Hindlimb muscle (tissue), 1 donor: ENCODE measurements at places on chromosomes 2 and 18.

DNA sequence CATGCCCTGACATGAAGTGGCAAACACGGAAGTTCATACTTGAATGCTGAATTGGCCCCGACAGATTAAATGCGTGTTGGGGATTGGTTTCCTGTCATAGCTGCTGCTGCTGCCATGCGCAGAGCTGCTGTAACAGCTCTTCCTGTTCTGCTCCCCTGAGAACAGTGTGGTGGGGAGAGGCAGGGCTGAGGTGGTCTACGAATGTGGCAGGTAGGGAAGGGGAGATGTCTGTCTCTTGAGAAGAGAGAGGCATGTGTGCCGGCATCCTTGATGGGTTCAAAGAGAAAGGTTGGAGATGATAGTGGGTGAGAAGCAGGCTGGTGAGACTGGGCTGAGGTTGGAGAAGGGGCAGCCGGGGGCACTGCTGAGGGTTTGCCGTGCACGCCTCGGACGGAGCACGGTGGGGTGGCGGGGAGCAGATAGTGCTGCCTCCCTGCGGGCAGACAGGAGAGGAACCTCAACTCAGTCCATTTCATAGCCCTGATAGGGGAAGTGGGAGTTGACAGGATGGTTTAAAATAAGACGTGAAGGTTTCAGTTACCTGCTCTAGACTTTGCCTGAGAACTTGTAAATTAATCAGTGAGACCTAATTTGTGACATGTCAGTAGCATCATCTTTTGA is 46.1 kb downstream of the TMEM185B start:
- DNase-seq: no peak

GRCh38 chr2:234834228-234834923 is 117.4 kb upstream of the SH3BP4 start:
- DNase-seq: no peak

DNA sequence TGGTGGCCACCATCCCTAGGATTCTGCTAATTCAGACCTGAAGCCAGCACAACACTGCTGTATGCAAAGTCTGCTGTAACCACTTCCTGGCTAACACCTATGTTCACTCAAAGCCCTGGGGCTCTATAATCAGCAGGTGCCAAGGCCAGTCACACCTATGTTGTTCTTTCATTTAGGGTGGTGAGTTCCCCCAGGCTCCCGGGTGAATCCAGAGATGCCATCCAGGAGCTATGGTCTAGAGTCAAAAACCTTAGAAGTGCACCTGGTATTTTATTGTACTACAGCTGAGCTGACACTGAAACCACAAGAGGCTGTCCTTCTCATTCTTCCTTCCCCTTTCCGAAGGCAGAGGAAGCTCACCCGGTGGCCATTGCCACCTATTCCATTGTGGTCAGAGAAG is 46.2 kb upstream of the CCDC141 start:
- DNase-seq: no peak

DNA sequence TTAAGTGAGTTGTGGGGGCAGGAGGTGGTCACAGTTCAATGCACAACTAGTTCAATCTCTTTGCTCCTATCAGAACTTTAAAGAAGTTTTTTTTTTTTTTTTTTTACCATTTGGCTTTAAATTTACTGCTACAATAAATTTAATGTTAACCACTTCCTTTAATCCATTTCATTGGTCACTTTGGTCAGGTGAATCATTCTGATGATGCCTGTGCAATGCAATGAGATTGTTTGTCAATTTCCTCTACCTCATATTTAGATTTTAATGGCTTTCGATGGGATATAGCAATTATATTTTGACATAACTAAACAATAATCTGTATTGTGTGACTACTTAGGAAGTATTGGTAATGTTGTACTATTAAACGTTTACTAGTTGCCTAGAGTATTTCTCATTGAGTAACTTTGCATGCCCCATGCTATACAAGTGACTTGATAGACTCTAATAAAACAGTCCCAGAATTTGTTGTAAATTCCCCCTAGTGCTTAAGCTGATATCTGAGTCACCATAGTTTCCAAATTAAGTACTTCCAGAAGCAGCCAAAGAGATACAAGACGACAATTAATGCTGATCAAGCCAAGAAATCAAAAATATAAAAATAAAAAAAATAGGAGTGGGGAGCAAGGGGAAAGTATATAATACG is 52.9 kb upstream of the SERPINB2 start:
- DNase-seq: no peak

GRCh38 chr2:64049633-64050220 is 30.5 kb upstream of the VPS54 start:
- DNase-seq: peak; percentile 66

DNA sequence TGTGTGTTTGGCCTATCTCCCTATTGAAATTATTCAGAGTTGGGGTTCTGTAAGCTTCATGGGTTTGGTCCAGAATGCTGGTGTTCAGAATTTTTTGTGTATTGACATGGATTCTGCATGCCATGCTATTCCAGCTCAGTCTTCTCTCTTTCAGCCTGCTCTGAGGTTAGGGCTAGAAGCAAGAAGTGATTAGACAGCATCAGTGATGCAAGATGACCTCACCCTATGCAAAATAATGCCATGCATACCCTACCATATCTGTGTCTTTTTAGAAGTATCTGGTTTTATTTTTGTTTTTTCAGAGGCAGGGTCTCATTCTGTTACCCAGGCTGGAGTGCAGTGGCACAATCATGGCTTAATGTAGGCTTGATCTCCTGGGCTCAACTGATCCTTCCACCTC is 175.6 kb upstream of the SKOR2 start:
- DNase-seq: no peak

GRCh38 chr2:151175864-151176263 is 85.8 kb downstream of the RBM43 start:
- no peak for DNase-seq

DNA sequence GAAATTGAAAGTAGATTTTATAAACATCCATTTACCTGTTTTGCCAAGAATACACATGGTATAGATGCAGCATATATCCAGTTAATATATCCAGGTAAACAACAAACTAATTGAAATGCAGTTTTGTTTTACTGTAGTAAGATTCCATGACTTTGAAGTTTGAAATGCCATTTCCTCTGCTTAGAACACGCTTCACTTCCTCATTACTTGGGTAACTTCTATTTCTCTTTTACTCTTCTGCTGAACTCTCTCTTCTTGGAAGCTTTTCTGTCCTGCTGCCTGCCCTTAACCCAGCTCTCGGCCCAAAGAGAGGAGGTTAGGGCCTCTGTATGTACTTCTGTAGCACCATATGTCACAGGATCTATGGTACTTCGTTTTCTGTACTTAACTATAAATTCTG is 14.1 kb upstream of the IL1RL2 start:
- no peak for DNase-seq

DNA sequence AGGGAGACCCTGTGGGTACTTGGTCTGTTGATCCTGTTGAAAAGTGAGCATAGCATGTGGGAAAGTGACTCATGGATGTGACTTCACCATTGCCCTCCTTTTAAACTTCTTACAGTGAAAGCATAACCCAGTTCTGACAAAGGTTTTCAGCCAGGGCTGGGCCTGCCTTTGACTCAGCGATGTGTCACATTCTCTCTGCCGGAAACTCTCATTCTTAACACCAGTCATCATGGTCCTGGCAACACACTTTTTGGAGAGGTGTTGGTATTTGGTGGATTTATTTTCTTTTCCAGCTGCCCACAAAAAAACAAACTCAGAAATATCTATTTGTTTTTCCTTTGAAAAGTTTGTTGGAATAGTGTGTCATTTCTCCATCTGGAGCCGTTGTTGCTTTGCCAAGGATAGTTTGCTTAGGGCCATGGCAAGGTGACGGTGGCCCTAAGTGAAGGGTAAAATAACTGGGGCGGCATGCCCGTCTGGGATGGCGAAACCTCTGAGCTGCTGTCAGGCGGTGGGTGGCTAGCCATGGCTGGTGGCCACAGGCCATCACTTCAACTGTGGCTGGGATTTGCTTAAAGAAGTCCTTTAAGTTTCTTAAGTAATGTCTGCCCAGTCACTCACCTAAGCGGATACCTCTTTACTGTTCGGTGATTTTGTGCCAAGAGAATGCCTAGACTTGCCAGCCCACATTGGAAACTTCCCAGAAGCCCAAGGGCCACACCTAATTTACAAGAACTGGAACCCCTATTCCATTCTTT is 123.3 kb downstream of the LTBP1 start:
- no peak for DNase-seq

GRCh38 chr2:134190807-134191203 is 63.1 kb upstream of the MGAT5 start:
- DNase-seq: no peak
